NCI-H510A treated with DMSO at 0.1 percent for 48 hours (cell line): ENCODE measurements at places on chromosomes 4 and X.

- no peak for DNase-seq
Measured at GRCh38 chr4:145217349-145217748, 37.0 kb upstream of the OTUD4 start.

GRCh38 chr4:86279293-86279960, 80.4 kb downstream of the MAPK10 start:
- DNase-seq: peak; percentile 50

DNA sequence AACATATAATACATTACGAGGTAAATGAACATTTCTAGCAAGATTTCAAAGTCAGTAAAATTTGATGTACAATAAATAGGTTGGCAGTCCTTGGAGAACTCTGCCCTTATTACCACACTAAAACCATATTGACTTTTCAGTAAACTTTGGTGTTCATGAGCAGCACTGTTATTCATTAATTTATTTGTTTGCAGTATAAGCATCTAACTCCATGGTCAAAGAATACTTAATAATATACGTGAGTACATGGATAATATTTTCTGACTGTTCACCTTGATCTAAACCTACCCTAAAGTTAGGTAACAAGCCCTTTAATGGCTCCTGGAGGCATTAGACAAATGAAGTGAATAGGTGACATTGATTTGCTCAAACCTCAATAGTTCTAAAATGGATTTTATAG, 817.2 kb upstream of the FTHL17 start:
- DNase-seq: no peak

DNA sequence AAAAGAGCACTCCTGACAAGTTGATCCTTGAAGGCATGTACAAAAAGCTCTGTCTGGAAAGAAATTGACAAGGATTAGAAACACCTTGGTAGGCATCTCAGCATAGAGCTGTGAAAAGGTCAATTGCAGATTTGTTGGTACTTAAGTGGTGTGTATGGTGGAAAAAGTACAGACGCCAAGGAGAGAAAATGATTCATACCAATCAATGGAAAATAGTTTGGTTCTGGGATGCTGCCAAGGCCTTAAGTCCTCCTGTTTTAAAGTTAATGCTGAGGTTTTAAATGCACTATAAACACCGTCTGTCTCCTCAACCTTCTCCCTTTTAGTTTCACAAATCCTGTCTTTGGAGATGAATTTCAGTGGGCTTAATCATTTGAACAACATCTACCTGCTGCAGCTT, 524.1 kb downstream of the IL15 start:
- no peak for DNase-seq

DNA sequence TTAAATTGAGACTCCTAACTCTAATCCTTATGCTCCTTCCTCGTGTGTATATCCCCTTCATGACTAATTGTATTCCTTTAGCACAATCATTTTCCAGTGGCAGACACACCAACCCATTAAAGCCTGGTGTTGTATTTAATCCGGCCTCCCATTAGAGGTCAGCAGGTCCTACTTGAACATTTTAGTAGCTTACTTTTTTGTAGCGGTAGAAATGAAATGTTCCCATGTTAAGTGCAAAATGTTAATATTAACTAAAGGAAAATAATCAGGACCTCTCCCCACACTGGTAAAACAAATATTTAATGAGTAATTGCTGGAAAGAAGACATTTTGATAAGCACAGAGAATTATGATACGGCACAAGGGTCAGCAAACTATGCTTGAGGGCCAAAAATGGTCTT, 3.4 kb downstream of the RAB33B start:
- no peak for DNase-seq
